ELR (cell line): ENCODE measurements at places on chromosomes 6 and 20.

- peak; percentile 41 for DNase-seq
Measured at GRCh38 chr6:15796844-15797243, 134.0 kb upstream of the DTNBP1 start.

DNA sequence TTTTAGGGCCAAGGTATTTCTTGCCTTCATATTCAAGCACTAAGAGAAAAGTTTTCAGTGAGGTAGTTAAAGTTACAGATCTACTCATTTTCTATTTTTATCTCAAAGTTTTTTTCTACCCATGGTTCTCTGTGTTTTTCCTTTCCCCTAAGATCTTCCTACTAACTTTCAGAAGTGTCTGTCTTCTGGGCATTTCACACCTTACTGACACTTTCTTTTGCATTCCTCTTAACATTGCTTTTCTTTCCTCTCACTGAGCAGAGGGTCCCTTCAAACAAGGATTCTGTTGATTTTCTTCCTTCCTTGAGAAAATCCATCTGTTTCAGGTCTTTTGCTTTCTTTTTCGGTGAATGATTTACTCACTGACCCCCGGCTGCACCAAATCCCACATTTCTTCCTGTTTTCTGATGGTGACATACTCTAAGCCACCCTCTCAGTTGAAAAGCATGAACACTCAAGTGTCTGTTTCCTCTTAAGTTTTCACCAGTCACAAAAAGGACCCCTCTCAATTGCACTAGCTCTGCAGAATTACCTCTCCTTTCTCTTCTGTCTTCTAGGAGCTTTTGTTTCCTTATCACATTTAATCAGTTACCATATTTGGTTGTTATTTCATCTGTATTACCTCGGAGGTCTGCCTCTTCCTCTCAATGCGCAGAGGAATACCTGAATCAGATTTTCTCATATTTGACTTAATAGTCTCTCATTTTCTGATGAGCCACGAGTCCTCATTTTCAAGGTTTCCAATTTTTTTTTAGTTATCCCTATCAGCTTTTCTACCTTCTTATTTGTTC lies 73.5 kb upstream of the RNF217 start:
- no peak for DNase-seq

DNA sequence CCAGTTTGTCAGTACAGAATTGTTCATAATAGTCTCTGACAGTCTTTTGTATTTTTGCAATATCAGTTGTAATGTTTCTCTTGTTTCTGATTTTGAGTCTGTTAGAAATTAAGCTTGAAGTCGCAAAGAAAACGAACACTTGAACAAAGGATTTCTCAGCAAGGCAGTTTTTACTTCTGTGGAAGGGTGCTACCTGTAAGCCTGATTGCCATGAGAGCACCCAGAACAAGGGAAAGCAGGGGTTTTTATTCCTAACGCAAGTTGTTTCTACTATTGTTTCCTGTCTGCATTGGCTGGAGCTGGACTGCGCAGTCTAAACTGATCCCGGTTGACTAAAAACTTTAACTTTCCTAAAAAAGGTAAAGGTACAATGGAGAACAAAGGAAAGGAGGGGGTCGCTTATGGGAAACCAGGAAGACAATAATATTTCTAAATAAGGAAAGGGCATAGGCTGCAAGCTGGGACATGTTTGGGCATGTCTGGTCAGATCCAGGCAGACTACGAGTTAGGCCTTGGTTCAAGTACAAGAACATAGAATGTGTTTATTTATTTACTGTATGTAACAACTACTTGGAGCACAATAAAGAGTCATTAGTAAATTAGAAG lies 28.5 kb downstream of the HLA-B start:
- no peak for DNase-seq

DNA sequence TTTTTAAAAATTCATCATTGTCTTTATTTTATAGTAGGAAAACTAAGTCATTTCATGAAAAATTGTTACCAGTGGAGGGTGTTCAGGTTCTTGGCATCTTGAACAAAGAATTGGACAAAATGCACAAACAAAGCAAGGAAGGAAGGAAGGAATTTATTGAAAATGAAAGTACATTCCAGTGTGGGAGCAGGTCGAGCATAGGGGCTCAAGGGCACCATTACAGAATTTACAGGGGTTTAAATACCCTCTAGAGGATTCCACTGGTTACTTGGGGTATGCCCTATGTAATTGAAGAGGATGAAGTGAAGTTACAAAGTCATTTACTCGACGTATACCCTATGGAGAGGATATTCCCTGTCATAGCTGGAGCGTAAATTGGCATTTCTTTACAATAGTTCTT lies 37.4 kb upstream of the HDAC2 start:
- DNase-seq, result no peak

- DNase-seq, result peak; percentile 74
Measured at GRCh38 chr6:157381631-157382621, 936 bp downstream of the ZDHHC14 start.

GRCh38 chr6:40999569-40999968 lies 39.5 kb downstream of the UNC5CL start:
- peak; percentile 62 for DNase-seq

GRCh38 chr6:84062519-84063154 lies 29.1 kb downstream of the MRAP2 start:
- DNase-seq, result no peak

DNA sequence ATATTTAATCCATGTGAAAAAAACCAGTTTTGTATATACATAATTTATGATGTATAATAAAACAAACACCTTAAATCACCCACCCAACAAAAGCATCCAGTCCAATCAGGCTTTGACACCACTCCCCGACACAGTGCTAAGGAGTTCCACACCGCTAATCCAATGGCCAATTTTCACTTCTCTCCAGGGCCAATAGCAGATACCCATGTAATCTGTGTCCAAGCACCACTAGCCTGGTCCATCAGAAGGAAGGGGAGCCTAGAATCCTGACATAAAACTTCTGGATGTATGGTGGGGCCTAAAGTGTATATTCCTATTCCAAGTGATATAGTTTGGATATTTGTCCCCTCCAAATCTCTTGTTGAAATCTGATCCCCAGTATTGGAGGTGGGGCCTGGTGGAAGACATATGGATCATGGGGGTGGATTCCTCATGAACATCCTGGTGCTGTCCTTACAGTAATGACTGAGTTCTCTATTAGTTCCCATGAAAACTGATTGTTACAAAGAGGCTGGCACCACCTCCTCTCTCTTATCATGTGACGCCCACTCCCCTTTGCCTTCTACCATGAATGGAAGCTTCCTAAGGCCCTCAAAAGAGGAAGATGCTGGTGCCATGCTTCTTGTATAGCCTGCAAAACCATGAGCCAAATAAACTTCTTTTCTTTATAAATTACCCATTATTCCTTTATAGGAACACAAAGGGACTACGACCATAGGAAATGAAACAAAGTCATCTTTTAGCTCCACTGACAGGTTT lies 20.8 kb downstream of the RALGAPA2 start:
- DNase-seq, result no peak

- no peak for DNase-seq
Measured at GRCh38 chr6:489762-490161, 98.2 kb downstream of the IRF4 start.

DNA sequence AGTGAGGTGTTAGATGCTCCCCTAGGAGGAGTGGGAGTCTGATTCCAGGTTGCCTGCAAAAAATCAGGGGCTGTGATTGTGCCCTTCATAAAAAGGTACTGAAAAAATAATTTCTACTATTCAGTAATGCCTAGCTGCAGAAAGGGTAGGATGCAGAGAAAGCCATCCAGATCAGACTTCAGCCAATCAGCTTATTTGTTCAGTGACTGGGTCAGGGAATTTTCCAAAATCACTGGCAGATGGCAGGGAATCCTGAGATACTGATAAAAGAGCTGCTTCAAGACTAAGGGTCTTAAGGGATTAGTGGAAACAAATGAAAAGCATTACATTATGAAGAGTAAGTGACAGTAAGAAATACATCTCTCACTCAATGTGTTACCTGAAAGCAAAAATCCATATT lies 42.8 kb upstream of the MTRF1L start:
- no peak for DNase-seq

DNA sequence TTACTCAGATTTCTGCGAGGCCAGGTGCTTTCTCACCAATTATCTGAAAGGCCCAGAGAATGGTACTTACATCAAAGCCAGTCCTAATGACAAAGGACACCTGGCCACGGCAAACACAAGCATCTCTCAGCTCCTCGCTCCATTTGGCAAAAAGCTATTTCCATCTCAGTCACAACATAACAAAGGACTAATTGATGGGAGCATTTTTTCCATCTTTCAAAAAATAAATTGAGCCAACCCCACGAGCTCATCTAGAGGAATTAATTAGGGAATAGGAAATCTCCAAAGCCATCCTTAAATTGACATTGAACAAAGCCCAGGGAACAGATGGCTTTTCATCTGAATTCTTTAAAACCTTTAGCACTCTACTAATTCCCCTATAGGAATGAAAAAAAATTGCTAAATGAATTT lies 236.7 kb downstream of the HAO1 start:
- DNase-seq, result no peak
